ENCODE measurements at places on chromosomes 7 and 10.

DNA sequence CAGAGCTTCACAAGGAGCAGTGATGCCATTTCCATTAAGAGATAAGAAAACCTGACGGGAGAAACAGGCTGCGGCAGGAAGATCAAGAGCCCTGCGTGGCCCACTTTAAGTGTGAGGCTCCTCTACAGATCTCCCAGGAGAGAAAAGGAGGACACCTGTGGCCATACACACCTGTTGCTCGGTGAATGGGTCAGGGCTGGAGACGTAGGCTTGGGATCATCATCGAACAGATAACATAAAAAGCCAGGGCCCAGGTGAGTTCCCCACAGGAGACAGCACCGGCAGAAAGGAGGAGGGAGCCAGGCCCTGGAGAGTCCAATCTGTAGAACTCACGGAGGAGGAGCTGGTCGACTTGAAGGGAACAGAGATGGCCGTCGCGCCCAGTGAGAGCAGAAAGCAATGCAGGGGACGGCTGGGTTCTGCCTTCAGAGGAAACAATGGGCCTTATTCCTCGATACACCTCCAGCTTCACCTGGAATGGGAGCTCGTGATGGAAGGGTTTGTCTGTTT lies 556.8 kb downstream of the DNAJB6 start:
- DNase-seq: no peak

DNA sequence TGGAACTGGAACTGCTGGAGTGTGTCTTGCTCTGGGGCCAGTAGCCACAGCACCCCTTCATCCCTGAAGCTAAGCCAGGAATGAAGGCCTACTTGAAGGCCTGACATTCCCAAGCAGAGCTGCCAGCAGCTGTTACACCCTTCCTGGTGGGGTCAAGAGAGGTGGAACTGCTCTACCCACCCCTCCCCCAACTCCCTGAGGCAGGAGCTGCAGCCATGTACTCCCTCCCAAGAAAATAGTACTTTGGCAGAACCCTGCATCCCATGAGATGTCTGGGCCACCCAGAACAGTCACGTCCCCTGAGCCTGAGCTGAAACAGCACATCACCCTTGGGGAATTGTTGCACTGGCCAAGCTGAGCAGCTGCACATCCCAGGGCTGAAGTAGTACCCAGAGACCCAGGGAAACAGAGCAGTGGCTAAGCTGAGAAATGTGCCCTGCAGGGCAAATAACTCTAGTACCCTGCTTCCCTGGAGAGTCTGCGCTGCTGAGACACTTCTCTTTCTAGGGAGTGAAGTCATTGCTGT lies 63.4 kb upstream of the PLA2G12B start:
- DNase-seq: no peak

- no peak for DNase-seq
These were observed 137.2 kb upstream of the IGFBP3 start for GRCh38 chr7:46058086-46058823.

DNA sequence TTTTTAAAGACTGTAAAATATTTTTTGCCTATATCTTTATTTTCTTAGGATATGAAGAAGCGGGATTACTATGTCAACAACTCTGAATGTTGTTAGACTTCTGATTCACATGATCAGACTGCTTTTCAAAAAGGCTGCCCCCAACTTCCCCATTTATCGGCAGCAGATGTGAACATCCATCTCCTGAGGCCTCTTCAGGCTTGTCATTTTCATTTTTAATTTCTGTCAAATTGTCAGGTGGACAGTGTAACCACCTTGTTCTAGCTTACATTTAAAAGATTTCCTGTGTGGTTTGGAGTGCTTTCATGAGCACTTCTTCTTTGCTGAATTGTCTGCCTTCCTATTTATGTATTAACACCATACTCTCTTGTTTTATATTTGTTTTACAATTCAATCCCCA lies 78.8 kb upstream of the GSDME start:
- DNase-seq: no peak

DNA sequence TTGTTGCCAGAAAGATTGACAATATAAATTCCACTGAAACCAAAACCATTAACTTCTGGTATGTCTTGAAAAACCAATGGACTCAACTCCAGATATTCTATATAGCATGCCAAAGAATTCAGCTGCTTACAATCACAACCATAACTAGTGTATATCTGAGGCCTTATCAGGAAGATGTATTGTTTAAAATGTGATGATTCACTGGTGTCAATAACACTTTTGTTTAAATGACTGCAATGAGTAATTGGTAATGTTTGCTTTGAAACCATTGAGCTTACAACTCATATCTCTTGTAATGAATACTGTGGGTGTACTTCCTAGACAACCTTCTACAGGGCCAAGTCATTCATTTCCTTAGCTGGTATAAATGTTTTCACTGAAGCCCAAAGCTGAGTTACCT lies 727.9 kb upstream of the KCND2 start:
- DNase-seq: no peak

Data from stimulated activated CD8-positive, alpha-beta memory T cell treated with anti-CD3 and anti-CD28 coated beads, Interleukin-2, amount 100 ng/mL, for 1 hour (primary cell).